ENCODE measurements at places on chromosomes 4 and X.

GRCh38 chr4:158121161-158121579, 51.7 kb downstream of the GASK1B start:
- DNase-seq: no peak

- no peak for DNase-seq
Measured at GRCh38 chr4:48033825-48034413, 17.3 kb downstream of the NIPAL1 start.

DNA sequence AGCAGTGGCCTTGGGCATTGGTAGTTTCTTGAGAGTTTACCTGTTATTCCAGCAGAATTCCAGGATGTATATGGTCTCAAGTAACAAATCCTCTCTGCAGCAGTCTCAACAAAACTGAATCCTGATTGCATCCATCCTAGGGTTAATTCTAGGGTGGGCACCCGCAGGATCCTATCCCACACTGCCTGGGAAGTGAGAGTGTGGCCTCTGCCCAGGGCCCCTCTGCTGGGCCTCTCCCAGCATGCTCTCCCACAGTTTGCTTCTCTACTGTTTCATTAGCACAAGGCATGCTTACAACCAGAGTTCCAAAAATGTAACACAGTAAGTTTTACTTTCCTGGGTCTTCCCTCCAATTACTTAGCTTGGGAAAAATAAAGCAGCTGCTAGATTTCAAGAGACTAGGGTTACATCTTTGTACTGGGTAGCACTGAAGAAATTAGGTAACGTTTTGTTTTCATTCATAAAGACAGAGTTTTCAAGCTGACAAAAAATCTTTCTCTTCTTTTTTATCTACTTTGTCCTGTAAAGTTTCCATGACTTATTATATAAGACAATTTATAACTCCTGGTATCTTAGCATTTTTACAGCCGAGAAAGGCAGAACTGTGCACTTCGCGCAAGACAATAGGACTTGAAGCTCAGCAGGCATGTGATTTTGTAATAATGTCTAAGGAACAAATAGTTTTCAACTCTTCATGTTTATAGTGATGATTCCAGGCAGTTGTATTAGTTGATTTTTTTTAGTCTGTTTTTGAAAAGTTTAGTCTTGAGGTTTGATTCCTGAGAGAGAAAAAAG, 131.2 kb upstream of the PCDH18 start:
- no peak for DNase-seq

GRCh38 chr4:185520119-185520518, 15.2 kb downstream of the PDLIM3 start:
- no peak for DNase-seq

DNA sequence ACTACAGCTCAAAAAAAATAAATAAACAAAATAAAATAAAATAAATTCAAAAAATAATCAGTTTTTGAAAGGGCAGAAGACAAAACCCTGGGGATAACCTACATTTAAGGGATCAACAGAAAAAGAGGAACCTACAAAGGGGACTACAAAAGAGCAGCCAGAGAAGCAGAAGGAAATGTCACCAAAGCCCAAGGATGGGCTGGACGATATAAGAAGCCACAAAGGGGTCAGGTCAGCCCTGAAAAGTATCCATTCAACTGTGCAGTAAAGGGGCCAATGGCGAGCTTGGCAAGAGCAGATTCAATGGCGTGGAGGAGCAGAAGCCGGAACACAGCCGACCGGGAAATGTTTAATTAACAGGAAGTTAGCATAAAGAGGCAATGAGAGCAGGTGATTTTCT, 16.9 kb downstream of the ACOT9 start:
- DNase-seq: no peak

DNA sequence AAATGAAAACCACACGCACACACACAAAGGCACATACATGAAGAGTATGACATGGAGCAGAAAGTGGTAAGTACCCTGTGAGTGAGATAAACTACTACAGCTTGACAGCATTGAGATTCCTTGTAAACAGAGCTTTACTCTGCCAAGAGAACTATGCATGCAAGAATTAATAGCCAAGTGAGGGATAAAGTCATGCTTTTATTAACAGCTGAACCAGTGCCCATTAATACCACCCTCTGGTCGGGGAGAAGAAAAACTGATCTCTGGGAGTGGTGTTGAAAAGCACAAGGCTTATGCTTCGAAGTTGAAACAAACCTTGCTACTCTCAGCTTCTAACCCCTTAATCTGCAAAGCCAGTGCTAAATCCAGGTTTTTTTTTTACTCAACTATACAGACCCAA, 95.9 kb upstream of the C1QTNF7 start:
- DNase-seq: no peak

DNA sequence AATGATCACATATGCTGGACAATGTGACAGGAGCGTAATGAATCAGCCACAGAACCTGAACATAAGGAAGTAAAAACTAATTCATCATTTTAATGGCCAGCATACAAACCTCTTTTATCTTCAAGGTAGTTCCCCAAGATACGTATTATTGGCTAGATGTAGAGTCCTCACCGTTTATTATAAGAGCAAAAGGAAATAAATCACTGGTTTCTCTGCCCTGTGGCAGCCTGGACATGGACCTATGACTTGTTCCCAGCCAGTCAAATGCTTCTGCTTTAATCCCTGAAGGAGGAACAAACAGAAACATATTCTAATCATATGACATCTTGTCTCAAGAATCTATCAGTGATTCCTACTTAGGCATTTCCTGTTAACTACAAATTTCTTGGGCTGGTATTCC, 86.8 kb upstream of the FAM241A start:
- no peak for DNase-seq

DNA sequence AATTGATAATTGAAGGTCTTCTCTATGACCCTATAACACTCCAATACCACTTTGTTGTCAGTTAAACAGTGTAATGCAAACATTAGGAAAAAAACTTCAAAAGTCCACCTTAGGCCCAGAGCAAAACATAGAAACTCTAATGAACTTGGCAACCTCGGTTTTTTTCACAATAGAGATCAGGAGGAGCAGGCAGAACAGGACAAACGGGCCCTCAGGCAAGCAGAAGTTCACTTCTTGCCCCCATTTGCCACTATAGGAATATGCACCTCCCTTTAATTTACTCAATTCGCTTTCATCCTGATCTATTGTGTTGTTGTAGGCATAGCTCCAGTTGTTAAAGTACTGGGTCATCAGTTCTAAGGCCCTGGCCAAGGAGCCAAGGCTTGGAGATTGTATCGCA, 18.2 kb downstream of the ACOX3 start:
- no peak for DNase-seq

DNA sequence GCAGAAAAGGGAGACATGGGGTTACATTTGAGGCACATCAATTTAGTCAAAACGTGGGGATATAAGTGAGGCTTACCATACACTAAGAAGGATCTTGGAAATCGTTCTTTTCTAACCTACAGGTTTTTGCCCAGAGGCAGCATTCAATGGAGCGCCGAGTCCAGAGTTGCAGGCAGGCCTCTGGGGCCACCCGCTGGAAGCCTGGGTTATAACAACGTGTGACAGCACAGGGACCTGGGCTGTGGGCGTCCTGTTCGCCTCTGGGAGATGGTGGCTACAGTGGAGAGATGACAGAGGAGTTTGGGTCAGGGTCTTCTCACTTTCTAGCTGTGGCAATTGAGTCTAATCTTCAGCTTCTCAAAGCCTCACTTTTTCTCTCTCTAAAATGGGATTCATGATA, 53.9 kb downstream of the ENPP6 start:
- DNase-seq: no peak

- DNase-seq: no peak
Measured at GRCh38 chr4:156941940-156942548, 29.6 kb downstream of the PDGFC start.

DNA sequence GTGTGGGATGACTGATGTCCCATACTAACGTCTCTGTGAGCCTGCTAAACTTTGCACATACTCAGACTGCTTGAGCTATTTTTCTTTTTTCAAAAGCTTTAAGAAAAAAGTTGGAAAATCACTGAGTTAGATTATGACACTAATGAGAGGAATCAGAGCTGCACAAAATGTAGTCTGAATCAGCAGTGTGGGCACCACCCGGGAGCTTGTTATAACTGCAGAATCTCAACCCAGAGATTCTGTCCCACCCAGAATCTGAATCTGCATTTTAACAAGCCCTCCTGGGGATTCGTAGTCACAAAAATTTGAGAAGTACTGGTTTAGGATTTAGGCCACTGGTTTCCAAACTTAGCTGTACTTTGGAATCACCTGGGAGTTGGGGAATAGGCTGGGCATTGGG, 102.1 kb upstream of the MID1IP1 start:
- DNase-seq: no peak

DNA sequence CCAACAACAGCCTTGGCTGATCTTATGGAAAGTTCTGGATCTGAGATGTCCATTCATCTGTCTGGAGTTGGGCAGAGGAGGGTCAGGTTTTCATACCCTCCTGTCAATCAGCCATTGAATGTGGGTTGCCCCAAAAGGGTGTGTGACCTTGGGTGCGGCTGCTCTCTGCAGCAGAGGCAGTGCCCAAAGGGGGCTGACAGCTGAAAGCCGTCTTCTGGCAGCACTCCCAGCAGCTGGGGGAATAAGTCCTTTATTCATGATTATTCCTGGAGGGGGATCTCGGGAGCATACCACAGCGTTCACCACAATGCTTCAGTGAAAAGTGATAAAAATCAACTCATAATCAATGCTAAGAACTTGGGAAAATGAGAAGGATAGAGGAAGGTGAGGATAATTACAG, 54.7 kb downstream of the OTC start:
- no peak for DNase-seq

DNA sequence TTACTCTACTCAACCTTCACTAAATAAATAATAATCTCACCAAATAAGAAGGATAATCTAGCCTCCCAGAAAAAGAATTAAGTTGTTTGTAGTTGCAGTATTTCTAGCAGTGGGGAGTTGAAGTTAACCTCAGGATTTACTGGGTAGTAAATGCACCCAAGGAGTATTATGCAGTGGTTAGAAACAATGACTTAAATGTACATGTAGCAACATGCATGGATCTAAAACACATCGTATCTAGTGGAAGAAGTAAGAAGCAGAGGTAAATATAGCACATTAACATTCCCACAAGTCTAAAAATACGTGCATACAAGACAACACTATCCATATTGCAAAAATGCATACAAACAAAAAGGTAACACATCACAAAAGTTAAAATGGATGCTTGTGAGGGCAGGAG, 44.2 kb upstream of the SMAD1 start:
- DNase-seq: no peak

DNA sequence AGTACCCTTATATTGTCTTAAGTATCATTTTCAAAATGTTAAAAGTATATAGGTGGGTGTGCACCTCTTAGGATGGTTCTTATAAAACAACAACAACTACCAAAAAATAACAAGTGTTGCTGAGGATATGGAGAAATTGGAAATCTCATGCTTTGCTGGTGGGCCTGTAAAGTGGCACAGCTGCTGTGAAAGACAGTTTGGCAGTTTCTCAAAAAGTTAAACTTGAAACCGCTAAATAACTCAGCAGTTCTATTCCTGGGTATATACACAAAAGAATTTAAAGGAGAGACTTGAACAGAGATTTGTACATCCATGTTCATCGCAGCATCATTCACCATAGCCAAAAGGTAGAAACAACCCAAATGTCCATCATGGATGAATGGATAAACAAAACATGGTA, 65.5 kb downstream of the HAND2 start:
- no peak for DNase-seq

GRCh38 chrX:53831662-53832635, 145.4 kb upstream of the HUWE1 start:
- peak; percentile 27 for DNase-seq

GRCh38 chr4:8409264-8410065, 31.1 kb downstream of the ACOX3 start:
- no peak for DNase-seq

DNA sequence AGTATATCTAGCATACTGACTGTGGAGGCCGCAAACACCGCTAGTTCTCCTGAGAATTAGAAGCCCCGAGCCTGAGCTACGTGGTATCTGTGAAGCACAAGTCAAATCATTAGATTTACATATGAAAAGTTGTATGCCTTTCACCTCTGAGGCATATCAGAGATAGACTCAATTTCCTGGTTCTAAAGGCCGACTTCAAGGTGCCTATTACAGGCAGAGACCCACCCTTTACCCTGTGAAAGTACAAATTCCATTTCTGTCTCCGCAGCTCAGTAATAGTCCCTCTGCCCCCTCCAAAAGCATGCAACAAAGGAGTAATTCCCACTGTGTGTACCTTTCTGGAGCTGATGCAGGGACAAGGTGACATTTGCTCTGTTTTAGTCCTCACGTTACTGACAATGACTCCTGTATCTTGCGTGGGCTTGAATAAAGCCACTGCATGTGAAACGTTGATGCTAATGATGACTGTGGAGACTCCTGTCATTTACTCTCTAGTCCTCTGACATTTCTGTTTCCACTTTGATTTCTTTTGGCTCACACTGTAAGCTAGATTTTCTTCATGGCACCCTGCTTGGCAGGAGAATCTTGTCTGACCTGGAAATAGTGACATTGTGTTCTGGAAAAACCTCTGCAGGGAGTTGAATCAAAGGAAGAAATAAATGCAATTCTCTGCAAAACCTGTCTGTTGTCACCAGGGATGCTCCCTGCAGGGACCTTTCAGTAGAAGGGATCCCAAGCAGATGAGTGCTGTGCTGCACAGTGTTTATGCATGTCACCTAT, 273.2 kb upstream of the EMCN start:
- DNase-seq: no peak

DNA sequence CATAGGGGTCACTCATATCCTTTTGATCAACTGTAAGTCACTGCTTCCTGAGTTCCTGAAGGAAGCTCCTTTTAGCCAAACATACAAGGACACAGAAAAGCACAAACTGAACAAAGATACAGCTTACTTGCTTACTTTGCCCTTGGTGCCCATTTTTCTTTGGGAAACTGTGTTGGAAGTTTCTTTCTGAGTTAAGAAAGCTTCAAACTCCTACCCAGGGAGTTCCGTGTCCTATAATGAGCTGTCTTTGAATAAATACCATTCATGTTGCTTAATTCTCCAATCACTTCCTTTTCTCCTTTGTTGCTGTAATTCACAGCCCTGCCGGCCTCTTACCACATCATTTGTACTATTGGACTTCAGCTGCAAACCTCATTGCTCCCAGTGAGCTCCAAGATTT, at the start of gene ADH4:
Gene ADH4 (minus strand): TSS at position 228 of the 400 bp plus-strand sequence. CDS start 75 bp downstream, at position 153.
- no peak for DNase-seq

DNA sequence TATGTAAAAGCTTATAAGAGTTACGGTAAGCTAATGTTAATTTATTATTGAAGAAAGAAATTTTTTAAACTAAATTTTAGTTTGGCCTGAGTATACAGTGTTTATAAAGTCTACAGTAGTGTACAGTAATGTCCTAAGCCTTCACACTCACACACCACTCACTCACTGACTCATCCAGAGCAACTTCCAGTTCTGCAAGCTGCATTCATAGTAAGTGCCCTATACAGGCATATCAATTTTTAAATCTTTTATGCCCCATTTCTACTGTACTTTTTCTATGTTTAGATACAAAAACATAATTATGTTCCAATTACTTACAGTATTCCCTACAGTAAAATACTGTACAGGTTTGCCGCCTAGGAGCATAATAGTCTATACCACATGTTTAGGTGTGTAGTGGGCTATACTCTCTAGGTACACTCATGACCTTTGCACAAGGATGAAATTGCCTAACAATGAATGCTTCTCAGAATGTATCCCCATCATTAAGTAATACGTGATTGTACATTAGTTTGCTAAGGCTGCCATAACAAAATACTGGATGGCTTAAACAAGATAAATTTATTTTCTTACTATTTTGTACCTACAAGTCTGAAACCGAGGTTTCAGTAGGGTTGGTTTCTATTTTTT, 333.8 kb upstream of the PCDH7 start:
- no peak for DNase-seq

- DNase-seq: no peak
Measured at GRCh38 chrX:91414713-91415112, 19.9 kb upstream of the PABPC5 start.

GRCh38 chrX:147847999-147848398, 63.7 kb upstream of the FMR1 start:
- no peak for DNase-seq

Data from thymus (tissue), 14 donors.